Mammary epithelial cell (primary cell): ENCODE measurements at places on chromosomes 6 and 20. TPM values are rescaled to one million over a fixed set of nuclear protein-coding genes. Genes with fewer than 3 reads are reported as not detected.
A peak's percentile ranks its signal among the peaks of the same experiment; 100 is the strongest.

DNA sequence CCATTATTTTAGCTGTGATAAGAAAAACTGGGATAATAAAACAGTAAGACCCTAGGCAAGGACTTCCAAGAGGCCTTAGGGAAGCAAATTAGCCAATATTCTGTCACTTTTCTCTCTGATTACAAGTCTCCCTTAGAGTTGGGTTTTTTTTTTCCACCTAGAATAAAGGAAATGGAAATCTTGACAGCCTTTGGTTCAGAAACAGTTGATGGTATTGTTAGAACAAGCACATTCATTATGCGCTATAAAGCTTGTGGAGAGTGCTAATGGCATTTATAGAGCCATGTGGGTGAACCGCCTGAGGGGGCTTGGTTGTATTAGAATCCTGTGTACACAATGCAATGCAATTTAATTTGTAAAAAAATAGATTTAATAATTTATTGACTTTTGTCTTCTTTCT, 88.9 kb upstream of the OGFRL1 start:
- DNase-seq: no peak

KCNK15 gene
- total RNA-seq: 0.16 and 0.31 TPM in 2 replicates

GRCh38 chr6:154450498-154450897, 60.0 kb downstream of the CNKSR3 start:
- no peak for DNase-seq

DNA sequence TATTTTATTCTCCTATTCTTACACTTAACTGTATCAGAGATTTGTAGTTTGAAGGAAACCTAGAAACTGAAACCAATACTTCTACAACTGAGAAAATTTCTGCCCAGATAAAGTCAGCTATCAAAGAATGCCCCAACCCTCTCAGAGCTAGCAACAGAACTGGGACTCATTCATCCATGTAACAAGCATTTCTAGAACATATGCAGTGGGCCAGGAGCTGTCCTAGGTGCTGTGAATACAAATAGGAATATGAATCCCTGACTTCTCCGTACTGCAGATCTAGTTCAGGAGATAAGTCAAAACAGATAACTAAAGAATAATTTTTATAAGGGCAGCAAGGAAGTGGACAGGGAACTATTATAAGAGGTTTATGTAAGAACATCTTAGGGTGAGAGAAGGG, 654.1 kb upstream of the NOX3 start:
- DNase-seq: no peak

PKIB gene
- 1.8 TPM for total RNA-seq

PSORS1C1 gene
- total RNA-seq: 19.6 and 38.8 TPM in 2 replicates

DNA sequence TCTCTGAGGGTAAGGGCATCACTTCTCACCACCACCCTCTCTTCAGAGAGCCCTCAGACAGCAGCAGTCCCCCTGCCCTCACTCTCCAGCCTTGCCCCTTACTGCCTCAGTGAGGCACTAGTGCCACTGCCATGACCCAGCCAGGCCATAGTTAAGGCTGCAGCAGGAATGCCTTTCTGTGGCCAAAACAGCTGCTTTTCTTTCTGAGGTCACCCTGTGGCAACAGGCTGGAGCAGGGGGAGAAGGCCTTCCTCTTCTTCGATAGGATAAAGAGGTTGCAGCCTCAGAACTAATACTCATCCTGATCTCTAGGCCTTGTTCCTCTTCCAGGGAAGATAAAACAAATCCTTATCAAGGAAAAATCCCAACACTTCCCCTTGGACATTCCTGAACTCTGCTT, 56.8 kb upstream of the ECI2 start:
- DNase-seq: no peak

MAP3K4 gene
- total RNA-seq: 44.4 and 50.3 TPM in 2 replicates

DNA sequence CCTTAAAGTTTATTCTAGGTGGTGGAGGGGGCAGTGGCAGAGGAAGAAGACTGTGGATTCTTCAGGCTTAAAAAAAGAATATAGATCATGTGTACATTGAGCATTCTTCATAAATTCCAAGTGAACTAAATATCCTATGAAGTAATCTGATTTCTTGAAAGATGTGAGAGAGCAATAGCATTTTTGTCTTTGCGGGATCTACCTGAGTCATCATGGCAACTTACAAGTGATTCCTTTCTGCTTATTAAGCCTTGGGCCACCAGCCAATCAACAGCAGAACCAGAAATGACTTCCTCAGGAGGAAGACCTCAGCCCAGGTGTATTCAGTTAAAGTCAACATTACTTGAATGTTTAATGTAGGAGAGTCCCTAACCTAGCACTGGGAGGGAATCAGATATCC, 756.9 kb downstream of the TFAP2A start:
- peak; percentile 83 for DNase-seq

KLHDC3 gene
- 56.2 TPM for total RNA-seq

GRCh38 chr6:150336299-150336698, 32.5 kb upstream of the IYD start:
- peak; percentile 97 for DNase-seq

PROKR2 gene
- not detected in 2 replicates for total RNA-seq

PSORS1C2 gene
- total RNA-seq: not detected in 2 replicates

- DNase-seq: no peak
Measured at GRCh38 chr6:113591896-113592827, 265.0 kb upstream of the MARCKS start.
